NCI-H2227 treated with DMSO at 0.1 percent for 48 hours (cell line): ENCODE measurements at places on chromosomes 2 and 18.

DNA sequence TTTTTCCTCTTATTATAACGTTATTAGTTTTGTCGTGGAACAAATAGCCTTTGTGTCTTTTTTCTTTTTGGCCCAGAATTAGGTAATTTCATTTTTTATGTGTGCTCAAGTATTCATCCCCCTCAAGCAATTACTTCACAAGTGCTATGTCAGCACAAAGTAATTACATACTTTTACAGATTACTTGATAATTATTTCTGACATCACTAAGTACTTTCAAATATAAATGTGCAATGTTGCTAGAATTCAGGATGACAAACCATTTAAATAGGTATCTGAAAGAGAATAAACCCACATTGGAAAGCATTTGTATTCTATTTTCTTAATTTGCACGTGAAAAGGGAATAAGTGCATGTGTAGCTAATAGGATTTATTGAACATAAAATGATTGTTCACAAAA lies 238.2 kb downstream of the CDH7 start:
- DNase-seq = no peak

DNA sequence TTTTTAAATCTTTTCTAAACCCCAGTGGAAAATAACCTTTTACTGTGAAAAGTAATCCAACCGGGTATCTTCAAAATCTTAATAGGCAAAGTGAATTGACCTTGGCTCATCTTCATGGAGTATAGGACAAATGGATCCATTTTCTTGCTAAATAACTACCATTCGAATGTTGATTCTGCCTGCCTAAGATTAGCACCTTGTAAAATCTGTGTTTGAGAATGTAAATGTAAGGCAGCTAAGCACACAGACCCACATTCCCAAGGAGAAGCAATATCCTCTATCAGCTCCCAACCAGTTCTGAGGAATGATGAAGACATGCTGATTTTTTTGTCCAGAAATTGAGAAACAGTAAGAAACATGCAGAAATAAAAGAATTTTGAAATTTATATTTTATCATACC lies 509.8 kb upstream of the SMIM21 start:
- DNase-seq = no peak

DNA sequence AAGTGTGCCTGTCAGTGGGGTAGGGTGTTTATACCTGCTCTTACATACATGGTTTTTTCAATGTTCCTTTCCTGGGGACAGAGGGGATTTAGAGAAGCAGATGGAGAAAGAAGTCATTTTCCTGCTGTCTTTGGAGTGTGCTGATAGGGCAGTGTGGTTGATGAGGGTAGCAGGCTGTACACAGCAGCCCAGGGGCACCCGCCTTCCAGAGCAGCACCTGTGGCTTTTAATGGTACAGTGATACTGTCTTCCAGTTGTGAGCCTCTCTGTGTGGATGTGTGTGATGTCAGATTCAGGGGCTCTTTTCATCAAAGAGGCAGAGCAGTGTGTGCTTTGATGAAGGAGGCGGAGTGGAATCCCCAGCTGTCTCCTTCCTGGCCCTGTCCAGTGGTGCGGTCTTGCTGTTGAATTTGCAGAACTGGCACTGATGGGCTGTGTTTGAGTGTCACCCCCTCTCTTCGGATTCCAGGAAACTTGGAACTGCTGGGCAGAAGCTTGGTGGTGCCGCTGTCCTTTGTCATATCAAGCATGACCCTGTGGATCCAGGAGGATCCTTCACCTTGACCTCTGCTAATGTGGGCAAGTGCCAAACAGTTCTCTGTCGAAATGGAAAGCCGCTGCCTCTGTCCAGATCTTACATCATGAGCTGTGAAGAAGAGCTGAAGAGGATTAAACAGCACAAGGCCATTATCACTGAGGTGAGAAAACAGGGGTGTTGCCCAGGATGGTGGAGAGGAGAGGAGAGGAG lies 259.8 kb downstream of the PHLPP1 start:
- DNase-seq = no peak

DNA sequence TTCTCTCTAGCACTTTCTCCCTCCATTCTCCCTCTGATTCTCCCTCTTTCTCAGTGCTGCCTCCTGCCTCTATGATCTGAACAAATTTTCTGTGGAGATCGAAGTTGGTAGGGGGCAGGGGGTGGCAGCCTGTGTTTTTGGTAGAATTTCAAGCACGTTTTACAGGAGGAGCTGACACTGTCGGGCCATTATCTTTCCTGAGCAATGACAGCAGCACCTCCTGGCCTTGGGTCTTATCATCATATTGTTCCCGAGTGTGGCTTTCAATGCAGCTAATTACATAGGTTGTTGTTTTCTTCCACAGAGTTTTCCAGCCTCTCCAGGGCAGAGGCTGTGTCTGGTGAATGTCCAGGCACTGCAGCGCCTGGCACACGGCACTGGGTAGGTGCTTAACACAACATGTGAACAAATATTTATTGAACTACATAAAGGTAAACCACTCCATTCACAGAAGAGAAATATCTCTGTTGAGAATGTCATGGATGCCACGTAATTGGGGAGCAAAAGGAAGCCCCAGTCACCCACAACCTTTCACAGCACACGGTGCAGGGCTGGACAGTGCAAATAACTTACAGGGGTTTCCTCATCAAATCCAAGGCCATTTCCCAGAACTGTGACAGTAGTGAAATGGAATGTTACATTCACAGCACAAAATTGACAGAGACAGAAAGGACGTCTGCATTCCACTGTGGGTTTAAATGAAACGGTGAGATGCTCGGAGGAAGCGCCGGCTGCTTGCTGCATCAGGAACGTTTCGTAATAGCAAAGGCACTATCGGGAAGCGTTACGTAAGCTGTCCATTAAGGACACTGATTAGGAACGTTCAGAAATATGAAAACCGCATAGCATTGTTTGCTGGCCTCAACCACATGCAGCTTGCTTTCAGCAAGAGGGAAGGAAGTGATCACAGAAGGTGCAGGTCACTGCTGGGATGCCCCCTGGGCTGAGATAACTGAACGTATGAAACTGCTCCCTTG lies 6.5 kb upstream of the KCNG2 start:
- DNase-seq = no peak

DNA sequence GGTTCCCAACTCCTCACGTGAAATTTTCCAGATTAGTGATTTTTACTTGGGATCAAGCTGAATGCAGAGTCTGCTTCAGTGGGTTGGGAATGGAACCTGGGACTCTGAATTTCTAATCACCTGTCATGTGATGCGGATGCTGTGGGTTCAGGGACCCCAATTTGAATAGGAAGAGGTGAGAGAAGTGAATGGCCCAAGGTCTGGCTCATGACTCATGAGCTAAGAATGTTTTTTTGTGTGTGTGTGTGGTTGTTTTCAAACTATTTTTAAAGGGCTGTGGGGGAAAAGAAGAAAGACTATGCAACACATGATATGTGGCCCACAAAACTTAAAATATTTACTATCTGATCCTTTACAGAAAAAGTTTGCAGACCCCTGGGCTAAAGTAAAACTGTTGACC lies 108.5 kb upstream of the CYRIA start:
- DNase-seq = no peak

DNA sequence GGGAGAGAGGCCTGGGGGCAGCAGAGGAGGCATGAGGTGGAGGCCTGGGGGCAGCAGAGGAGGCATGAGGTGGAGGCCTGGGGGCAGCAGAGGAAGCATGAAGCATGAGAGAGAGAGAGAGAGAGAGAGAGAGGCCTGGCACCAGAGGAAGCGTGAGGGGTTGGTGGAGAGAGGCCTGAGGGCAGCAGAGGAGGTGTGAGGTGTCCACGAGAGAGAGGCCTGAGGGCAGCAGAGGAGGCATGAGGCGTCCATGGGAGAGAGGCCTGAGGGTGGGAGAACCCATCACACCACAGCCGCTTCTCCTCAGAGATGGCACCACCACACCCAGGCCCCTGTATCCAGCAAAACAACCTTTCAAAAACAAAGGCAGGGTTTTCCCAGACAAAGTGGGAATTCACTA lies 55.7 kb upstream of the KCNG2 start:
- DNase-seq = no peak

DNA sequence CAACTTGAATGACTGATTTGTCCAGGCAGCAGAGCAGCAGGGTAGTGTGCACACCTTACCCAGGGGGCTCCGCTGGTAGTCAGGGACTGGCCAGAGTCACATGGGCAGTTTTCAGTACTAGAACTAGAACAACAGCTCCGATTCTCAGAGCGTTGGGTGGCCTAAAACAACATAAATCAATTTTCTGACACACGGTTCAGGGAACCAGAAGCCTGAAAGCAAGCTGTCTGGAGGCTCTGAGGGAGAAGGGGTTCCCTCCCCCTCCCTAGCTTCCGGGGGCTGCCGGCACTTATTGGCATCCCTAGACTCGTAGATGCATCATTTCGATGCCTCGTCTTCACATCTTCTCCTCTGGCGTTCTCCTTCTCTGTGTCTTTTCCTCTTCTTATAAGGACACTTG lies 13.4 kb upstream of the ITGB6 start:
- no peak for DNase-seq

DNA sequence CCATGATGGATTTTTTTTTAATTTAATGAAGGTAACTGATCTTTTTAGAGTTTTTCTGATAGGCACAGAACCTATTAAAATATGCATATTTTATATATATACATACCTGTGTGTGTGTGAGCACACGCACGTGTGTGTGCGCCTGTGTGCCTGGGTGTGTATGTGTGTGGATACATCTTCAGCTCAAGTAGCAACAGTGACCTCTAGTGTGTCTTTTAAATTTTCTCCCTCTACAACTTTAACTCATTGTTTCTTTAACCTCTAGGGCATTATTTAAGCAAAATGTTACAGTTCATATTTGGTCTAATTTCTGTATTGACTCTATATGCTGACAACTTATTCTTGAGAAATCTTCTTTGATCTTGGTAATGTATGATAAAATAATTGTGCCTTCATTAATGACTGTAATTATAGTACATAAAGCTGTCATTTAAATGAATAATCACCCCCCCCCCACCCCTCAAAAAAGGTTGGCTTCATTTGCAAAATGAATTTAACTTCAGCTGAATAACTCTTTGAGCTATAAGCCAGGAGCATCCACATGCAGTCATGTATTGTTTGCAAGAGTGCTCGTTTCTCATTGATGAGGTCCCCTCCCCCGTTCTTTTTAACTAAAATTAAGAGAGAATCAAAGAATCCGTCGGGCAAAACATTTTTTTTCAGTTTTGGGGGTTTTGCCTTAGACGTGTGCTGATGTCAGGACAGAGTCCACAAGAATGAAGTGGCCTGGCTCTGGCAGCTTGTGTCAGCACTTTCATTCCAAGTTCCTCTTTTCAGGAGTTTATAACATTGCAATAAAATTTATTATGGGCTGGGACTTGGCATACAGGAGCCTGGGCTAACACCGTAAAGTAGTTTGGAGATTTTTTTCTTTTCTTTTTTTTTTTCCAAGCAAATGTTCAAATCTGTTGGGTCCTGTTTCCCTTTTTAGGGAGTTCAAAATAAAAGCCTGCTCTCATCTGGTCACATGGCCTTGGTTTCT lies 80.0 kb downstream of the ETAA1 start:
- peak; percentile 18 for DNase-seq
